ENCODE measurements at places on chromosomes 7 and 10.

- peak; percentile 34 for DNase-seq
Observed at GRCh38 chr10:30219971-30220751, 128.9 kb downstream of the MTPAP start.

DNA sequence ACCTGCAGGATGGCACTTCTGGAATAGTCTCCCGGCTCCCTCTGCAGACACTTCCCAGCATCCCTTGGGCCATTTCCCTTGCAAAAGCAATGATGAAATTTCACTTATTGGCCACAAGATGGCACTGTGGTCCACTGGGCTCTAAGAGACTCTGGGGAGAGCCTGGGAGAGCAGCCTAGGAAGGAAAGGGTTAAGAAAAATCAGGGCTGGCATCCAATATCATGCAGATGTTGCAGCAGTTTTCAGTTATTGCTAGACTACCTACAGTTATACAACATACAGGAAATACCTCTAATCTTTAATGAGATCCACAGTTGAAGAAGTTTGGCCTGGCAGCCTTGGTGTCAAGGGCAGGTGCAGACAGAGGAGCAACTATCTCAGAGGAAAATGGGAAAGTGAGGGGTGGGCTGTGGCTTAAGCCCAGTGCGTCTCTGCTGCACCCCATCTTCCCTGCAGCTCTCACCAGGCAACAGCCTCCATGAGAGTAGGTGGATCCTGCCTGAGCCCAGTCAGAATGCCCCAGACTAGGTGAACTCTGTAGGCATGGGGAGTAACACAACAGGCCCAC lies 100.2 kb upstream of the PRSS58 start:
- DNase-seq, result peak; percentile 38

DNA sequence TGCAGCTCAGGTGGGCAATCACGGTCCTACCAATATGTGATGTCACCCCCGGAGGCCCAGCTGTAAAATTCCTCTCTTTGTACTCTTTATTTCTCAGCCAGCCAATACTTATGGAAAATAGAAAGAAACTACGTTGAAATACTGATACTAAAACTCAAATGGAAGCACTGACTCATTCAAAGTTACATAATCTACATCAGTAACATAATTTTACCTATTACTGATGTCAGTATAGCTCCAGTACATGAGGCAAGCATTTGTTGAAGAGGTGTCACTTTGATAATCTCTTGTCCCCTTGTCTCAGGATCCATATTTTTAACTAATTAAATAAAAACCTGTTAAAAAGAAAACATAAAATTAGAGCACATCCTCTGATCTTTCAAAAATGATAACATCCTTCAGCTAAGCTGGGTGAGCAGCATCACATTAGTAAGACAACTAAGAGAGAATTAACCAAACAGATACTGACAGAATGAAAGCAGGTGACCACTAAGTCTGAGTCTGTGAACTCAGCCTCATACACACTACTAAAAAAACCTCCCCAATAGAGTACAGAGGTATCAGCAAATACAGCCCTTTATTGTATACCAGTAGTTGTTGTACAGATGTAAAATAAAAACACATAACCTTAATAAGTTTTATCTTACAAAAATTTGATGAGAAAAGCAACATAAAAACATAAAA lies 17.6 kb downstream of the SLC25A40 start:
- DNase-seq, result no peak

- no peak for DNase-seq
Observed at GRCh38 chr7:44912775-44913347, 27.5 kb upstream of the PURB start.

GRCh38 chr10:4698075-4698474 lies 127.9 kb upstream of the AKR1E2 start:
- no peak for DNase-seq
